ENCODE measurements at places on chromosomes 4 and X. TPM values are rescaled to one million over a fixed set of nuclear protein-coding genes. Genes with fewer than 3 reads are reported as not detected.

GYG2 gene
- 4.8 TPM for total RNA-seq

- ATAC-seq: no peak
These were observed 1620.9 kb downstream of the STIM2 start for GRCh38 chr4:28481565-28481964.

DNA sequence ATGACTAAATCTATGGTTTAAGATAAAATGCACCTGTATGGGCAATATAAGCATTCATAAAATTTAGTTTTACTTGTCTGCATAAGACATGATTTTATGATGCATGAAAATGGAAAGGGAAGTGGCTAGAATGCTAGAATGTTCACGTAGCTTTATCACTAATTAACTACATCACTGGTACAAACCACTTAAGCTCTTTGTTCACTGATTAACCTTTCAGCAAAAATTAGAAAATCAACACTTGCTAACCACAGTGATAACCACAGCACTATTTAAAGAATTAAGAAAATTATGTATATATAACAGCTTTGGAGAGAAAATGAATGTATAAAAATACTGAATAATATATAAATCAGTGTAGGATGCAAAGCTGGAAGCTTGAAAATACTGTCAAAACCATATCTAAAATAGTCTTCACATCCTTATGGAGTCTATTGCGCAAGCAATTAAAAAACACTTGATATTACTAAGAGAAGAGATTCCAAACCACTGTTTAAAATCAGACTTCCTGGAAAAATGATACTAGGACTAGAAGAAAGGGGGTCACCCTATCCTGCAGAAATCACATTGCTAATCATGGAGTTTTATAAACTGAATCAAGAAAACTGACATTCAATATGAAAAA is 51.9 kb downstream of the EFHC2 start:
- no peak for ATAC-seq

DNA sequence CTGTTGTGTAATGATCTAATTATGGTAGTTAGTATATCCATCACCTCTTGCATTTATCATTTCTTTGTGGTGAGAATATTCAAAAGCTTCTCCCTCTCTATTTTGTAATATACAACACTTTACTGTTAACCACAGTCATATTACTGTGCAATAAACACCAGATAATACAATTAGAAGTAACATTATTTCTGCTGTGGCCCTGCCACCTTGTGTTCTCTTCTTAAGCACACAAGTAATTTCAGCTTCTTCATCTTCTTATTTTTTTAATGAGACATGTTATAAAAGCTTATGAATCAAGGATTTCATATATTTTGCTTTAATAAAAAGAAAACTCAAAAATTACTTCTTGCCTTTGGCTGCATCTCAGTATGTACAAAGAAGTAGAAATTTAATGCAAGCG is 675.2 kb upstream of the INTU start:
- ATAC-seq: no peak

DNA sequence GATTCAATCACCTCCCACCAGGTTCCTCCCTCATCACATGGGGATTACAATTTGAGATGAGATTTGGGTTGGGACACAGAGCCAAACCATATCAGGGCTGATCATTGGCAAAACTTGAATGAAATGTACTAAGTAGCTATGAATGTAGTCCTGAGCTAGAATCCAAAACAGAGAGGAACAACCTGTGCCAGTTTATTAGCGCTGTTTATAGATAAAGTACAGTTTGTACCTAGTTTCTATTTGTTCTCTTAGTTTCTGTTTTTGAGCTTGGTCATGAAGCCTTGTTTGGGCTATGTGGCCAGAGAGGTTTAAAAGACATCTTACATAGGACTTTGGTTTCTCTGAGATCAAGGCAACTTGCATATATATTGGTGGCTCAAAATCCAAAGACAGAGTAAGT is 66.9 kb upstream of the INPP4B start:
- no peak for ATAC-seq
